AML-193 (cell line): ENCODE measurements at places on chromosomes 1 and 21.

DNA sequence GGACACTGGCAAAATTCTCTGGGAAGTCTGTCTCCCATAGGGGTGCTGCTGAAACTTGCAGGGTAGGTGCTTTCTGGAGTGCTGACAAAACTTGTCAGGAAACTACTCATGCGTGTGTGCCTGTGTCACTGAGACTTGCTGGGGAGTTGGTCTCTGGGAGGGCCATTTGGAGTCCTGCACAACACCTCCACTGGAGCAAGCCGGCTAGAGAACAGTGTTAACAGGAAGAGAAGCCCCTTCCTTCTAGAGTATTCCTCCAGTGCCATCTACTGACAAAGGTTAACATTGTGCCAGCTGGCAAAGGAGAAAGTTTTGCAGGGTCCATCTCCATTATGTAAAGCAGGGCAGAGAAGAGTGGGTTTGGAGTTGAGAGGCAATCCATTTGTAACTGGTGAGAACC is 30.0 kb downstream of the ZMYM4 start:
- peak; percentile 35 for DNase-seq

DNA sequence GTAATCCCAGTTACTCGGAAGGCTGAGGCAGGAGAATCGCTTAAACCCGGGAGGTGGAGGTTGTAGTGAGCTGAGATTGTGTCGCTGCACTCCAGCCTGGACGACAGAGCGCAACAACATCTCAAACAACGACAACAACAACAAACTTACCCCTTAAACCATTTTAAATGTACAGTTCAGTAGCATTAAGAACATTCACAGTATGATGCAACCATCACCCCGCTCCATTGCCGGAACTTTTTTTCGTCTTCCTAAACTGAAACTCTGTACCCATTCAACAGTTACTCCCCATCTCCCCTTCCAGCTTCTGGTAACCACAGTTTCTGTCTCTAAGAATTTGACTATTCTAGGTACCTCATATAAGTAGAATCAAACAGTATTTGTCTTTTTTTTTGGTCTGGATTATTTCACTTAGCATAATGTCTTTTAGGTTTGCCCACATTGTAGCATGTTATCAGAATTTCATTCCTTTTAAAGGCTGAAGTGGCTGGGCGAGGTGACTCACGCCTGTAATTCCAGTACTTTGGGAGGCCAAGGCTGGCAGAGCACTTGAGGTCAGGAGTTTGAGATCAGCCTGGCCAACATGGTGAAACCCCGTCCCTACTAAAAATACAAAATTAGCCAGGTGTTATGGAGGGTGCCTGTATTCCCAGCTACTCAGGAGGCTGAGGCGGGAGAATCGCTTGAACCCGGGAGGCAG is 19.6 kb downstream of the CA6 start:
- no peak for DNase-seq

GRCh38 chr1:3656450-3657095 is 4.3 kb downstream of the TP73 start:
- DNase-seq: no peak

- no peak for DNase-seq
These were observed 94.8 kb downstream of the TGFBR3 start for GRCh38 chr1:91791103-91791502.

DNA sequence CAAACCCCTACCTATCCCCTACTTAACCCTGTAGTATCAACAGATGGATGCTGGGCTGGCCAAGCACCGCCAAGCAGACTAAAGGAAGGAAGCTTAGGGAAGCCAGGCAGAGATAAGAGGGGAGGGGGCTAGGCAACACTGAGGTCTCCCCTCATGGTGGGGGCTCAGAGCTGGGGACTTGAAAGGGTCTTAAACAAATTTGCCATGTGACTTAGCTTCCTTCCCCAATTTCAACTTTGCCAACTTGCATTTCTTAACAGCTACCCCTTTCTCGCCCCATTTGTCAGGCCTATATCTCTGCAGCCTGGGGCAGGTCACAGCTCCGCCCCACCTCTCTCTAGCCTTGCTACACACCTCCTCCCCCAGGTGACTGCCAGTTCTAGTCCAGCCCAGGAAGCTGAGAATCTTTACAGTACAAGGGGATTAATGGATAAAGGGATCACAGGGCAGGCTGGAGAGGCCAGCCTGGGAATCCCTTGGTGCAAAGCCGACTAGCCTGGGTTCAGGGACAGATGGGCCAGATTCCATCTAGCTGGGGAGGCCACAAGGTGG is 3.4 kb downstream of the KIF21B start:
- peak; percentile 43 for DNase-seq

DNA sequence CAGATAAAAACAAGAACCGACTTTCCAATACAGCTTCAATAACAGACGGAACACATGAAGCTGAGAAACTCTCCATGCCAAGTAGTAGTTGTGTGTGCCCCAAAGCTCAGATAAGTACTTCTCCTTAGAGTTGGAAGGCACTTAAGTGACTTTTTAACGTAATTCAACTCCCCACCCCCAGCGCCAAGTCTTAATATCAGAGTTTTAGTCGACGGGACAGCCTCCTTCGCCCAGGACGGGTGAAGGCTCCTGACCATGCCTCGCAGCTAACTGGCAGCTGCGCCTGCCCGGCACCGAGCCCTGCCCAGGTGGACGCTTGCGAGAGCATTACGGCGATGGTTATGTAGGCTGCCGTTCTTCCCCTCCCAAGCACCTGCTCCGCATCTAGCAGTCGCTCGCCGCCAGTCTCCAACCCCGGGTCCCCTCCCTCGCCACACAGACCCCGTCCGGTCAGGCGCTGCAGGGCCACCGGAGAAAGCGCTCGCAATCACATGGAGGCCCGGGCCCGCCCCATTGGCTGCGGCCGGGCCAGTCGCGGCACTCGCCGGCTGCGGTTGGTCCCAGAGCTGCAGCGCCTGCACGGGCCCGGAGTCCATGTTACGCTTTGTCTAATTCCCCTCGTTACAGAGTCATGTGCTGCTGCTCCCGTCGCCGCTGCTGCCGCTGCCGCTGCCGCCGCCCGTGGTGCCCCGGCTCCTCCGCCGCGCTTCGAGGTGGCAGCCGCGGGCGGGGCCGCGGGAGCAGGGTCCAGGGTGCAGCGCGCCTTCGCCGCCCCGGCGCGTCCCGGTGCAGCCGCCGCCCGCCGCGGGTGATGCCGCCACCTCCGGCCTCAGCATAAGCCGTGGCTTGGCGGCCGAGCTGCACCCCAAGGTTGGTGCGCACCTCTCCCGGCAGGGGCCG is at the start of gene LRRC8D:
TSS of gene LRRC8D (plus strand) at position 611 of the 900 bp plus-strand sequence. CDS start 112,037 bp downstream, outside the sequence.
- peak; percentile 82 for DNase-seq

DNA sequence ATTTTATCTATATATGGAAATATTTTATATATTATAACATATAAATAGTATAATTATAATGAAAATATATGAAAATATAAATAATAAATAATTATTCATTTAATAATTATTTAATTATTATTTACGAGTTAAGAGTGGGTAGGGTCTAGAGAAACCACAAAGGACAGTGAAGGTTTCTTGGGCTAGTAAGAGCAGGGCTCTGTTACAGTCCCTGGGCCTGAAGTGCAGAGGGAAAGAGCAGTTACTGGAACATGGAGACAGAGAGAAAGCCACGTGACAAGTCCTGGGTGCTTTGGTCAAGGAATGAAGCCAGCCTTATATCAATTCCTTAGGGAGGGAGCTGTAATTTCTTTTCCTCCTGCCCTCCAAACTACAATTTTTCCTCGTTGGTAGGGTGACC is 117.2 kb upstream of the OLIG2 start:
- DNase-seq: no peak

- no peak for DNase-seq
These were observed 178.9 kb upstream of the IVNS1ABP start for GRCh38 chr1:185495898-185496297.

DNA sequence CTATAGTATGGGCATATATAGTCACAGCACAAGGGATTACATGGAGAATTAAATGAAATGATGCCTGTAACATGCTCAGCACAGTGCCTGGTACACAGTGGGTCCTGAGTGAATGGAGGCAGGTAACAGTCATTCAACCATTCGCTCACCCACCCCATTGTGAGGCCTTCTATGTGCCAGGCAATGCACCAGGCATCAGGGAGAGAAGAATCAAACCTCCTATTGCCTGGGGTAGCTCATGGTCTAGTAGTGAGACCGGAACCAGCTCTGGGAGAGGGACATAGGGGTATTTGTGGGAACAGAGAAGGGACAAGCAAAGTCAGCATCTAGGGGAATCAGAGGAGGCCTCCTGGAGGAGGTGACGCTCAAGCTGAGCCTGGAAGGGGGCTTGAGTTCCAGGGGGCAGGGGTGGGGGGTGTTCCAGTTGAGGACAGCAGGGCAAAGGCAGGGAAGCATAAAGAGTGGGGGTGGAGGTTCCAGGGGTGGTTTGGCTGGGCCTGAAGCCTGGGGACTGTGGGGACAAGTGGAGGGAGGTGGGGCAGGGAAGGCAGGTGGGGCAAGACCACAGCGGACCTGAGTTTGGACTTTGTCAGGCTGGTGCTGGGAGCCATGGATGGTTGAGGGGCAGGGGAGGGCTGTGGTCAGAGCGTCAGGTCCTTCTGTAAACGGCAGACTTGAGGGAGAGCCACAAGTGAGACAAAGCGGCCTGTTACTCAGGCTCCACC is 591.6 kb downstream of the PTPRU start:
- no peak for DNase-seq

DNA sequence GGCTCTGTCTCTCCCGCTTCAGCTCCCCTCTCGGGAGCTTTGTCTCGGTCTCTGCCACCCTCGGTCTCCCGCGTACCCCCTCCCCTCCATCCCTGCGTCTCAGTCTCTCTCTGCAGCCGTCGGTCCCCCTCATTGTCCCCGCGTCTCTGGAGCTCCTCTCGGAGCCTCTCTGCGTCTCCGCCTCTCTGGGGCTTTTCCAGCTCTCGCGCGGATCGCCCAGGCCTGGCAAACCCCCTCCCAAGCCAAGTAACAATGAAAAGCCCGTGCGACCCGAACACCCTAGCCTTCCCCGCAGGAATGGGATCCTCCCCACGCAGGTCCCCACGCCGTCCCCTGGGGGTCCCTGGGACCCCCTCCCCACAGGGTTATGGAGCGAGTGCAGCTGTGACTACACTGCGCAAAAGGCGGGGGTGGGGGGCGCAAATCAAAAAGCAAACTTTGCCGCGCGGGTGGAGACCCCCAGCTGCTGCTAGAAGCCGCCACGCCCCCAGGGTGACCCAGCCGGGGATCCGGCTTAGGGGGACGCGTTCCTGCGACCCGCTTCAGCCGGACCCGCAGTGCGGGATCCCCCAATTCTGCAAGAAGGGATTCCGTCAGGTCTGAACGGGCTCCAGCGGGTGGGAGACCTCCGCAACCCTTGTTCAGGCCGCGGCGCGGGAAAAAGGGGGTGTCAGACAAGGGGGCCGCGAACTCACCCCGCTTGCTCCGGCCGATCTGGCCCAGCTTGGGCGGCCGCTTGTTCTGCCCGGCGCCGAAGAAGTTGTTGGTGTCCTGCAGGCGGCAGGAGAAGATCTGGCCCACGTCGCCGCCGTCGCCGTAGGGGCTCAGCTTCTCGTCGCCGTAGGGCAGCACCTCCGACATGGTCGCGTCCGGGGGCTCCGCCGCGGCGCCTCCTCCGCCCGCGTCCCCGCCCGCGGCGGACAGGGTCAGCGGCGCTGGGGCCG is 1.2 kb downstream of the CAMK2N1 start:
- no peak for DNase-seq

DNA sequence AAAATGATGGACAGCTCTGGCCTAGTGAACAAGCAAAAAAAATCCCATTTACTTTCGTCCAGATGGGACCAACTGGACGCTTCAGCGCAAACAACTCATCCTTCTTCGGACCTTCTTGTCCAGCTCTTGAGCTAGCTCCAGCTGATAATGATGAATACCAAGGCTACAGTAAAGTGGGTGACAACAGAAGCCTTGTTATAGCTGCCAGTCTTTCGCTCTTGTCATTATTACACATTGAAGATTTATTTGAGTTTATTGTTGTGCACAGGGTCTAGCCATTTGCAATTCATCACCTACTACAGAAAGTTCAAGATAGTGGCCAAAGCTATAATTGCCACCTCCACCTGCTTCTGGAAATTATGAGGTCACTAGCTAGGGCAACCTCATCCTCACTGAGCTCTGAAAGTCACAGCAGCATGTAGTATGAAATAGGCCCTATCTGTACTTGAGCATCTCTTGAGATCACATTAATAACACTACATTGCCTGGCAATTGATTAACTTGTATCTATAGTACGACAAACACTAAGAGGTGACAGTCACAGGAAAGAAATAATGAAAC is 76.9 kb downstream of the GPATCH2 start:
- no peak for DNase-seq

- peak; percentile 53 for DNase-seq
These were observed 143.0 kb upstream of the GRIK3 start for GRCh38 chr1:37177230-37177864.

- no peak for DNase-seq
These were observed 421.3 kb downstream of the NPHP4 start for GRCh38 chr1:5570931-5571330.

- no peak for DNase-seq
These were observed 522.6 kb downstream of the PTPRU start for GRCh38 chr1:29758781-29759499.

- no peak for DNase-seq
These were observed 4.3 kb upstream of the GPR153 start for GRCh38 chr1:6265151-6265550.

GRCh38 chr1:67883069-67883468 is 49.8 kb upstream of the GNG12 start:
- no peak for DNase-seq

DNA sequence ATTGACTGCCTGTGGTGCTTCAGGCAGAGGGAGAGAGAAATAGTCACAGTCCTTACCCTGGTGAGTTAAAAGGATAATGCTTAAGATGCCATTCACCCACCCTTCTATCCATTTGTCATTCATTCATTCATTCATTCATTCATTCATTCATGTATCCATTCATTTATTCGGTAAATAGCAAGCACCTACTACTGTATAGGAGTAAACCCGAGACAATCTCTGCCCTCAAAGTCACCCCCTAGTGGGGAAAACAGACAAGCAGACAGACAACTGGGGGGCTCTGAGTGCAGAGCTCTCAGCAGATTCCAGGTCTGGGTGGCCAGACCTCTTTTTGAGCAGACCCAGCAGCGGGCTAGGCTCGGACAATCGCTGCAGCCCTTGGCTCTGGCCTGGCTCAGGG is 14.1 kb upstream of the ACTL8 start:
- DNase-seq: no peak

GRCh38 chr1:152398812-152399698 is 15.0 kb downstream of the CRNN start:
- DNase-seq: no peak

GRCh38 chr1:235423214-235423652 is 56.0 kb downstream of the TBCE start:
- no peak for DNase-seq

- DNase-seq: no peak
These were observed 95.1 kb downstream of the WDR4 start for GRCh38 chr21:42784276-42784675.

DNA sequence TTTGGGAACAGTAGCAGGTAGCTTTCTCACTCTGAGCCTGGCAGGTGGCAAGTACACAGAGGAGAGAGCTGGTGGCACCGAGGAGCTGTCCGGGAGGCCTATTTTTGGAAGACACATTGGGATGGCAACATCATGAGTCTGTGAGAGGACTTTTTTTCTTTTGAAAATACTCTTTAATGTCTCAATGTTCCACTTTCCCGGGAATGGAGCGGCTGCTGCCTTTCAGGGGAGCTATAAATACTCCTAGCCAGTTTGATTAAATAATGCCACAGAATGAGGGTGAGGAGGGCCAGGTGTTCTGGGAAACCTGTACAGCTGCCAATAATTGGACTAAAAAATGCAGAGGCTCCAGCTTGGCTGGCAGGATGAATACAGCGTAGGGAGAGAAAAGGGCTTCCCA is 93.3 kb upstream of the COG2 start:
- DNase-seq: no peak

- DNase-seq: no peak
These were observed 446.8 kb downstream of the NUF2 start for GRCh38 chr1:163768576-163768975.

- no peak for DNase-seq
These were observed 202.9 kb downstream of the BRINP3 start for GRCh38 chr1:190274721-190275120.
